AG04449 (cell line): ENCODE measurements at places on chromosomes 1 and 21.

- no peak for DNase-seq
Measured at GRCh38 chr1:90340606-90341005, 345.7 kb downstream of the ZNF326 start.

GRCh38 chr1:65422241-65423203 lies 2.1 kb downstream of the LEPR start:
- no peak for DNase-seq

DNA sequence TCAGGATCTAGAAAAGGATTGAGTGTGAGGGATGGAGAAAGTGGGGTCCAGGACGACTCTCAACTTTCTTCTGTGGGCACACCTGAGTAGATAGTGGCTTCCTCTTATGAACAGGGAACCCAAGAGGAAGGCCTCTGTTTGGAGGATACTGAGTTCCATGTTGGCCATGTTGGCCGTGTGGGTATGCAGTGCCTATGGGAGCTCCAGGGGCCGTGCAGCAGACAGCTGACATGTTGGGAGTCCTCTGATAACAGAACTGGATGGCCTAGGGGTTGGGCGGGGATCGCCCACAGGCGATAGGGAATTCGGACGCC lies 43.0 kb downstream of the TMEM53 start:
- DNase-seq = no peak

GRCh38 chr1:207224666-207225065 lies 96.8 kb upstream of the CD55 start:
- no peak for DNase-seq

- no peak for DNase-seq
Measured at GRCh38 chr1:9200441-9200840, 34.1 kb upstream of the H6PD start.

GRCh38 chr1:9352377-9353134 lies 59.9 kb downstream of the SPSB1 start:
- DNase-seq = no peak

DNA sequence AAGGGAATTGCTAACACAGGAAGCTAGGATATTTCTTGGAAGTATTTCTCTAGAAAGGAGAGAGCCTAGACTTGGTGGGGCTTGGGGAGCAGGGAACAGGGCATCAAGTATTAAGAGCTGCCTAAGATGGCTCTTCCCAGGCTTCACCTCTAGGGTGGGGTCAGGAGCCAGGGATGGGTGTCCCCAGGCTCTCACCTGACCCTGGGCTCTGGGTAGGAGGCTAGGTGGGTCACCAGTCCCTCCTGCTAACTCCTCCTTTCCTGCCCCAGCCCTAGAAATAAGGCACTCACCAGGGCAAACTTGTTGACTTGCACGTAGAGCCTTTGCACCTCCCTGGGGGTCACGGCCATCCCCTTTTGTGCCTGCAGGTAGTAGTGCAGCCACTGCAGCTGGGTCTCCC lies 15.0 kb downstream of the ETNK2 start:
- DNase-seq = no peak

DNA sequence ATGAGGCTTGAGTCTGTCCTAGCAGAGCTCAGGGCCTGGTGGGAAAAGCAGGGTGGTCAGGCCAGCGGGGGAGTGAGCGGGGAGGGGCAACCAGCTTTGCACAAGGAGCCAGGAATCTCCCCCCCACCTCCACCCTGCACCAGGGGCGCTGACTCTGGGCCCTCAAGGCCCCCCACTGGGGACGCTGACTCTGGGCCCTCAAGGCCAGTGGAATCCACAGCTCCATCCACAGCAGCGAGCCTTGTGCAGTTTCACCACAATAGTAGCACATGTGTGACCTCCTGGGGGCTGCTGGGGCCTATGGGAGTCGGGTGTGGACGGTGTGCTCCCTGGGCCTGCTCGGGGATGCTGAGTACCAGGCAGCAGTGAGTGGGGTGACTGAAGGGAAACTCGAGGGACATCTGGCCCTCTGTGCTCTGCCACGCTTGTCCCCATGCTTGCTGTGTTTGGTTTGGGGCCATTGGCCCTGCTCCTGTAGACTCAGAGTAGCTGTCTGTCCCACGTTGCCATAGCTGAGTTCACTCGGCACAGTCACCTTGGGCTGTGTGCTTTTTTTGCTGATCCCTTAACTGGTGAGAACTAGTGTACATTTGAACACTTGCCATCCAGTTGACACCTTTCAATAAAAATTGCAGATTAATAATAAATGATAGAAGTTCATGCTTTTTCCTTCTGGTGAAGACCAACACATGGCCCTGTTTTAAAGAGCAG lies 89.2 kb downstream of the ADARB1 start:
- no peak for DNase-seq

GRCh38 chr1:99652881-99653281 lies 7.0 kb downstream of the PALMD start:
- DNase-seq = no peak

GRCh38 chr1:60223158-60223557 lies 149.6 kb upstream of the C1orf87 start:
- DNase-seq = no peak

DNA sequence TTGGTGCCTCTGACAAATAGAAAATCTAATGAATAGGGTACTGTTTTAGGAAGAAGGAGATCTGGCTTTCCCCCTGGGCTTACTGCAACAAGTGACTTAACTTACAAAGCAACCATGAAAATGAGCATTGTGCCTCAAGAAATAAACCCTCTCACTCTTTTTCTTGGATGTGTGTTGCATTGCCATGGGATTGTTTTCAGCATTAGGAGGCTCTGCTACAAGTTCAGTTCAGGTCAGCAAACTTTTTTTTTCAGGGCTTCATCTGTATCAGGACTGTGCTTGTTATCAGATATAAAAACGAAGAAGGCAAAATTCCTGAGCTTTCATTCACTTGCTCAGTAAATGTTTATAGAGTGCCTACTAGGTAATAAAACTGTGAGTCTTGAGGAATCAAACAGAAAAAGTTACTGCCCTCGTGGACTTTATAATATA lies 37.8 kb upstream of the DOCK7 start:
- no peak for DNase-seq

DNA sequence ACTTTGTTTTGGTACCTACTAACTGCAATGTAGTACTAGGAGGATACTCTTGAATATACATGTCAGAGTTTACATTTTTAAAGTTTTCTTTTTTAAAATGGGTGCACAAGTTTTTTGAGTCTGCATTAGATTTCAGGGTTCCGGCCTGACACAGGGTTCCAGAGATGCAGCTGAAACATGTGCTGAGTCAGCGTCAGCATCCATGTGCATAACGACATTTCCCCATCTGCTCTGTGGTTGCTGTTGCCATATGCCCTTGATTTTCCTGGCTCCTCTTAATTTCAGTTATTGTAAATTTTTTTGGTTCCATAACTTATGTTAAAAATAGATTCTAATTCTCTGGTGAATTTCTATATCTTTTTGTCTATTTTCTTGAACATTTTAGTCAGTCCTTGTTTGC lies 12.3 kb upstream of the METTL13 start:
- DNase-seq = no peak
